ENCODE measurements at places on chromosomes 7 and 10. TPM values are rescaled to one million over a fixed set of nuclear protein-coding genes. Genes with fewer than 3 reads are reported as not detected.

- H3K36me3 ChIP-seq, result no peaks in the 10 kb centered on the region
- H3K27me3 ChIP-seq, result no peaks in the 10 kb centered on the region
- no peak for DNase-seq
- no peaks in the 10 kb centered on the region for H3K4me1 ChIP-seq
Measured at GRCh38 chr10:61391281-61391680, 61.9 kb downstream of the TMEM26 start.

The PARG gene
- polyA plus RNA-seq, result 9.4 TPM

The SAMD9L gene
- polyA plus RNA-seq, result 13.0 TPM

The PRKG1 gene
- 1.1 TPM for polyA plus RNA-seq

DNA sequence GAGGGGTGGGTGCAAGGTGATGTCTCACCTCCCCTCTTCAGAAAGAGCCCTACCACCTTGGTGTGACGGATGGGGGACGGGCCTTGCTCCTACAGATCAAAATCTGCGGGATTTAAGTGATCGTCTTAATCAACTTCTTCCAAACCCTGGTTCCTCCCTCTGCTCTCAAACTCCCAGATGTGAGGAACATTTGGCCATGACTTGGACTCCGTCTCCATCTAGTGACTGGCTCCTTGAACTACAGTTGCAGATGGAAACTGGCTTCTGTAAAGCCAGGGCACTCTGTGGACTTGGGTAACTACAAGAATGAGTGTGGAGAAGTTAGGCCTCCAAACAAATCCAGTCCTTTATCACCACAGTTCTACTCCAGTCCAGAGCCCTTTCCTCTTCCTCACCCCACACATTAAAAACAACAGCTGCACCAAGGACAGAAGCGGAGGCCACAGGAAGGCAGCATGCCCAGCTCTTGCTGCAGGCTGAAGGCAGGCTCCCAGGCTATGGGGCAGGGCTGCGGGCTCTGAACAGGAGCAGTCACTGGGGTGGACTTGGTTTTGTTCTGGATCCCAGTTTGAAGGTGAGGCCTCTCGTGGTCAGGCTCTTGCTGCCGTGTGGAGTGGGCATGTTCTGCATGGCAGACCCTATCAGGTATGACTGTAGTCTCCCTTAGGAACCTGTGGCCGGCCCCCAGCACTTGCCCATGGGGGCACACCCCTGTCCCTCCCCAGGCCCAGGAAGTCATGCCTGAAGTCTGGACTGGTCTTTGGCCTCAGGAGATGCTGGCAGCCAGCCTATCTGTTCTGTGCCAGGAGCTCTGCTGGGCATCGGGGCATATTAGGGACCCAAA, 79.4 kb downstream of the VWC2 start:
- no peaks in the 10 kb centered on the region for H3K36me3 ChIP-seq
- no peaks in the 10 kb centered on the region for H3K27me3 ChIP-seq
- H3K4me1 ChIP-seq, result no peaks in the 10 kb centered on the region
- no peak overlapping the region for H3K4me3 ChIP-seq
- no peak for DNase-seq

The EN2 gene
- polyA plus RNA-seq, result 0.04 TPM

DNA sequence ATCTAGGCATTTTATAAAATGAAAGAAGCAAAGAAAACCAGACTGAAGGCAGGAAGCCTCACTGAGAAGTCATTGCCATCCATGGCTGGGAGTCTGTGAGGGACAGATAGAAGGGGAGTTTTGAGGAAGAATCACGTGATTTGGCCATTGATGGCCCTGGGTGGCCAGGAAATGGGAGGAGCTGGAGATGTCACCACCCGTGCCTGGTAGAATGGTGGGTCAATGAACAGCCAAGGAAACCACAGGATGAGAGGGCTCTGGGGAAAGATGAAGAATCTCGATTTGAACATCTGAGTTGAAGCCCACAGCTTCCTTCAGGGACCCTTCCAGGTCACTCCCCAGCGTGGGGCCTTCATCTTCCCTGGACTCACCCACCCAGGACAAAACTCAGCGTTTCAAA, 103.3 kb upstream of the CHST15 start:
- H3K27me3 ChIP-seq, result no peaks in the 10 kb centered on the region
- DNase-seq, result no peak
- no peak overlapping the region for H3K4me3 ChIP-seq
- peak overlapping the region; percentile 65 for H3K27ac ChIP-seq
- no peaks in the 10 kb centered on the region for H3K36me3 ChIP-seq

The NME8 gene
- 1.3 TPM for polyA plus RNA-seq

The UTF1 gene
- 0.13 TPM for polyA plus RNA-seq

DNA sequence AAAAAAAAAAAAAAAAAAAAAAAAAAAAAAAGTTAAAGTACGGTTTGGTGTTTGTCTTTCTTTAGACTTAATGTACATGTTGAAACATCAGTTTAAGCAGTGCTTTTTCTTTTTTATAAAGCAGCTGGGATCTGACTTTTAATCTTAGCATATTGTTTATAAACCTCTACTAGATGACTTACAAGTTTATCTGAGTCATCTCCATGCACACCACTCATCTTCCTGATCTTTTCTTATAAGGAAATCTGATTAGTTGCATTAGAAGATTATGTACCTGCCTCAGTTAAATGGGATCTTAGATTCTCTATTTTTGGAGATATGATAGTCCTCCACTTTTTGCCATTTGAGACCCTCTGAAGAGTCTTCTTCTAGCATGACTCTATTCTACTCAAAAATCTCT, 391.9 kb upstream of the LRGUK start:
- H3K4me3 ChIP-seq, result no peak overlapping the region
- no peaks in the 10 kb centered on the region for H3K27me3 ChIP-seq
- H3K36me3 ChIP-seq, result no peaks in the 10 kb centered on the region
- no peak overlapping the region for H3K27ac ChIP-seq
- no peaks in the 10 kb centered on the region for H3K4me1 ChIP-seq

The EVX1 gene
- polyA plus RNA-seq, result not detected

GRCh38 chr7:12761111-12761510, 73.7 kb downstream of the ARL4A start:
- no peak overlapping the region for H3K4me3 ChIP-seq
- DNase-seq, result no peak
- no peaks in the 10 kb centered on the region for H3K36me3 ChIP-seq
- H3K4me1 ChIP-seq, result no peaks in the 10 kb centered on the region
- H3K27ac ChIP-seq, result no peak overlapping the region

DNA sequence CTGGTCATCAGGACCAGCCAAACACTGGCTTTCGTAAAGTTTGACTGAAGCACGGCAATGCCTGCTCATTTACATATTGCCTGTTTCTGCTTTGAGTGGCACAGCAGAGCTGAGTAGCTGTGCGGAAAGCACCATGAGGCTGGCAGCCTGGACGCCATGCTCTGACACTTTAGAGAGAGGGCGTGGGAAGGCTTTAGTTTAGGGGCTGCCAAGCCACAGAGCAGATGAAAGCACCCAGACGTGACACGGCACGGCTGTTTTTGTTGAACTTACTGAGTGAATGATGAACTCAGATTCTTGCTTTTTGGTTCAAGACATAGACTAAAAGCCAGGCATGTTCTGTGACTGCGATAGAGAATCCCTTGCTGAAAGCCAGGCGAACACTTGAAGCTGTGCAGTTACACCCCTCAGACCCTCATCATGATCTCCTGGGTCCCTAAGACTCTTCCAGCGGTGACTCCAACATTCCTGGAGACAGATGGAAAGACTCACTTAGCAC, 182.1 kb downstream of the ZMYND11 start:
- H3K27me3 ChIP-seq, result no peaks in the 10 kb centered on the region
- peak overlapping the region; percentile 72 for H3K27ac ChIP-seq
- no peak overlapping the region for H3K4me3 ChIP-seq
- H3K36me3 ChIP-seq, result peaks cover 18% of the 10 kb centered on the region

The PYROXD2 gene
- polyA plus RNA-seq, result 26.0 TPM

GRCh38 chr7:91720260-91720937, 160.1 kb downstream of the MTERF1 start:
- H3K4me1 ChIP-seq, result no peaks in the 10 kb centered on the region
- no peaks in the 10 kb centered on the region for H3K27me3 ChIP-seq
- no peaks in the 10 kb centered on the region for H3K36me3 ChIP-seq
- no peak overlapping the region for H3K4me3 ChIP-seq

GRCh38 chr7:5704534-5704922, 76.9 kb downstream of the RNF216 start:
- peak overlapping the region; percentile 28 for H3K27ac ChIP-seq
- H3K27me3 ChIP-seq, result no peaks in the 10 kb centered on the region
- peaks cover 29% of the 10 kb centered on the region for H3K4me1 ChIP-seq

GRCh38 chr10:132420981-132421846, 24.2 kb downstream of the PWWP2B start:
- peaks cover 67% of the 10 kb centered on the region for H3K4me1 ChIP-seq
- H3K36me3 ChIP-seq, result peaks cover 11% of the 10 kb centered on the region
- no peaks in the 10 kb centered on the region for H3K27me3 ChIP-seq
- peak overlapping the region; percentile 96 for H3K27ac ChIP-seq

DNA sequence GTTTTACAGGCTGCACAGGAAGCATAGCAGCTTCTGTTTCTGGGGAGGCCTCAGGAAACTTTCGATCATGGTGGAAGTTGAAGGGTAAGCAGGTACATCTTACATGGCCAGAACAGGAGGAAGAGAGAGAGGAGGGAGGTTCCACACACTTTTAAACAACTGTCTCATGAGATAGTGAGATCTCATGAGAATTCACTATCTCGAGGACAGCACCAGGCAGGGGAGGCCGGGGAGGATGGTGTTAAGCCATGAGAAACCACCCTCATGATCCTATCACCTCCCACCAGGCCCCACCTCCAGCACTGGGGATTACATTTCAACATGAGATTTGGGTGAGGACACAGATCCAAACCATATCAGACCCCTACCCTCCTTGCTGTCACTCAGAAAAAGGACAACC, 23.7 kb downstream of the ZNF503 start:
- H3K36me3 ChIP-seq, result no peaks in the 10 kb centered on the region
- no peak for DNase-seq
- H3K4me3 ChIP-seq, result no peak overlapping the region
- no peaks in the 10 kb centered on the region for H3K27me3 ChIP-seq
- H3K27ac ChIP-seq, result peak overlapping the region; percentile 50

DNA sequence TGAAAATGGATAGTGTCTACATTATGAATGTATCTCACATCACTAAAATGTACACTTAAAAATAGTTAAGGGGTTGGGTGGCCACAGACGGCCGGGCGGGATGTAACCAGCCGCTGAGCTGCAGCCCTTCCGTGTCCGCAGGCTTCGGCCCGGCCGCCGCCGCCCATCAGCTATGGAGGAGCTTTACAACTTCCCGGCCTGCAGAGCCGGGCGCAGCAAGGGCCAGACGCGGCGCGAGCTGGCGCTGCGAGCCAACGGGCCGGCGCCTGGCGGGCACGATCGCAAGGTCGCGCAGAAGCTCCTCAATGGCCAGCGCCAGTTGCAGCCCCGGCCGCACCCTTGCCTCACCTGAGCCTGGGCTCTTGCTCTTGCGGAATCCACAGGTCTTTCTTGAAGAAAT, 69.1 kb downstream of the KMT2C start:
- H3K4me1 ChIP-seq, result peaks cover 26% of the 10 kb centered on the region
- no peaks in the 10 kb centered on the region for H3K27me3 ChIP-seq
- no peak overlapping the region for H3K4me3 ChIP-seq
- peaks cover 2% of the 10 kb centered on the region for H3K36me3 ChIP-seq
- peak; percentile 76 for DNase-seq

GRCh38 chr7:139648941-139649425, 125.5 kb downstream of the CLEC2L start:
- no peak overlapping the region for H3K4me3 ChIP-seq
- no peaks in the 10 kb centered on the region for H3K36me3 ChIP-seq
- H3K27me3 ChIP-seq, result no peaks in the 10 kb centered on the region
- peaks cover 59% of the 10 kb centered on the region for H3K4me1 ChIP-seq
- H3K27ac ChIP-seq, result peak overlapping the region; percentile 40

DNA sequence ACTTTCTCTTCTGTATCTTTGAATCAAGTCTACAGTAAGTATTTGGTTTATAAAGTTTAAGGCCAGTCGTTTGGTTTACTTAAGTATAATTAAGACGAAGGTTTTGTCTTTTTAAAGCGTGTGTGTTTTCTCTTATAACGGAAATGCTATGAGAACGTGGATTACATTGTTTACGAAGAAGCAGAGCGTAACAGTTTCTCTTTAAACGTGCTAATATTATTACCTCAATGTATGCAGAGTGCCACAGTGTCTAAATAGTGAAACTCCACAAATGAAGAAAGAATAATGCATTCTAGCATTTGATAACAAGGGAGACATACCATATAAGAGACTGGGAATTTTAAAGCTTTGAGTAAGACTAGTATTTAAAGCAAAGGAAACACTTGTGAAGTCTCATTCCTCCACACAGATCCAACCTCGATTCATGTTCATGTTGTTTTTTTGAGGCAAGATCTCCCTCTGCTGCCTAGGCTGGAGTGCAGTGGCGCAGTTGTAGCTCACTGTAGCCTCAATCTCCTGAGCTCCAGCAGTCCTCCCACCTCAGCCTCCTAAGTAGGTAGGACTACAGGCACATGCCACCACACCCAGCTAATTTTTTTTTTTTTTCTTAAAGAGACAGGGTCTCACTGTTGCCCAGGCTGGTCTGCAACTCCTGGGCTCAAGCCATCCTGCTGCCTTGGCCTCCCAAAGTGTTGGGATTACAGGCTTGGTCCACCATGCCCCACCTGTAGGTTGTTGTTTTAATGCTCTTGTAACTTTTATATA, 75.1 kb downstream of the ANKRD61 start:
- H3K4me3 ChIP-seq, result peak overlapping the region; percentile 71
- H3K27me3 ChIP-seq, result no peaks in the 10 kb centered on the region
- peaks cover 37% of the 10 kb centered on the region for H3K4me1 ChIP-seq
- peak overlapping the region; percentile 45 for H3K27ac ChIP-seq
- no peak for DNase-seq
- peaks cover 4% of the 10 kb centered on the region for H3K36me3 ChIP-seq

The SFMBT2 gene
- polyA plus RNA-seq, result 6.0 TPM

DNA sequence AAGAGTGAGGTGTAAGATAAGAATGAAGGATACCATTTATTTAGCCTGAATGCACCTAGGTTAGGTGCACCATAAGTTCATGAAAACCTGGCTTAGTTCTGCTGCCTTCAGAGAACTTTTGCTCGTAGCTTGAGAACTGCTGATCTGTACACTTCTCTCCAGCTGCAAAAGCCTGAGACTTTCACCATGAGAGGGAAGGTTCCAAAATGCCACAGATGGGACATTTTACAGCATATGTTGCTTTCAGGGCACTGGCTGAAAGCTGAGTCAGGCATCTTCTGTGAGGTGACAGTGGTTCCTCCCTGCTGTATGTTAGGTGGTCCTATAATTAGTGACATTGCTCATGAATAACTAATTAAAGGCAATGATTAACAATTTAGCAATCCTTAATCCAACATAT, 298.3 kb downstream of the GALNT17 start:
- H3K27ac ChIP-seq, result no peak overlapping the region
- DNase-seq, result no peak
- H3K4me3 ChIP-seq, result no peak overlapping the region

GRCh38 chr10:70952401-70952800, 64.0 kb upstream of the PCBD1 start:
- H3K27me3 ChIP-seq, result no peaks in the 10 kb centered on the region
- H3K4me1 ChIP-seq, result no peaks in the 10 kb centered on the region
- H3K4me3 ChIP-seq, result no peak overlapping the region
- H3K27ac ChIP-seq, result no peak overlapping the region
